ENCODE measurements at places on chromosomes 16 and 17. TPM values are rescaled to one million over a fixed set of nuclear protein-coding genes. Genes with fewer than 3 reads are reported as not detected.

The CDC27 gene
- total RNA-seq, result 95.4 TPM

The PIRT gene
- total RNA-seq, result not detected

The CD79B gene
- not detected for total RNA-seq

The CLN3 gene
- 10.1 TPM for total RNA-seq

The CPHXL2 gene
- total RNA-seq, result not detected

The CCR7 gene
- total RNA-seq, result not detected

The DPEP3 gene
- total RNA-seq, result not detected

The KCTD11 gene
- 10.4 TPM for total RNA-seq

The SLC5A10 gene
- under 0.01 TPM for total RNA-seq

The FOXN1 gene
- total RNA-seq, result not detected

The CD300LB gene
- total RNA-seq, result not detected

The KIF18B gene
- total RNA-seq, result not detected

The CCL8 gene
- total RNA-seq, result 1.2 TPM

The PITPNM3 gene
- total RNA-seq, result 0.35 TPM

The KRT24 gene
- not detected for total RNA-seq

The SHMT1 gene
- 3.9 TPM for total RNA-seq

The KRTAP2-1 gene
- total RNA-seq, result not detected

The PPY gene
- total RNA-seq, result not detected

The CLEC18B gene
- 0.47 TPM for total RNA-seq

The NPIPB6 gene
- total RNA-seq, result 0.30 TPM

The TIGD7 gene
- total RNA-seq, result 3.9 TPM

The SLC5A2 gene
- total RNA-seq, result 0.15 TPM

The TEX14 gene
- total RNA-seq, result not detected

The CCL1 gene
- total RNA-seq, result not detected

The PGP gene
- 9.5 TPM for total RNA-seq

Measured in smooth muscle cell of the coronary artery (primary cell).